ENCODE measurements at places on chromosomes 1 and 21.

DNA sequence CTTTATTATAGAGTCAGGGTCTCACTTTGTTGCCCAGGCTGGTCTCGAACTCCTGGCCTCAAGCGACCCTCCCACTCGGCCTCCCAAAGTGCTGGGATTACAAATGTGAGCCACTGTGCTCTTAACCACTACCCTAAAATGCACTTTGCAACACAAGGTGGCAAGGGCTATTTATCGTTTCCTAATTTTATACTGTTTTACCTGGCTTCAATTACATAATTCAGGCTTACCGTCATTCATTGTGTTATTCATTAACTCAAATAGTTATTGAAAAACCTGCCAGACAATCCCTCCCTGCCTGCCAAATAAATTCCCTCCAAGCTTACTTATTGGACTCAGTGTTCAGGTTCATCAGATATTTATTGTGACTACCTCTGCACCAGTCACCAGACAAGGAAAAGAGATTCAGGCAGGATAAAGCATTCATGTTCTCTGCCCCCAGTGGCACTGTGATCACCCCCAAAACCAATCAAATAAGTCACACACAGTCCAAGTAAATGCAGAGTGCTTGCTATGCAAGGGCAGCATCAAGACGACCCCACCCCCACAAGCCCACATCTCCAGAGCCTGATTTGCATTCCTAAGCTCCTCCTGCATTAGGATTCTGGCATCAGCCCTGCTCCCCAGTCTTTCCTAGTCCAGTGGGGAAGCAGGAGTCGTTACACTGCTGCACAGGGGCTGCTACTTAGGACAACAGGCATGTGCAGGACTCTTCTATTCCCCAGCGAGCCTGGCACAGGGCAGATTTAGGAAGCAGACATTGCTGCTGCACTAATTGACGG is 8.1 kb downstream of the PAQR7 start:
- DNase-seq = no peak

DNA sequence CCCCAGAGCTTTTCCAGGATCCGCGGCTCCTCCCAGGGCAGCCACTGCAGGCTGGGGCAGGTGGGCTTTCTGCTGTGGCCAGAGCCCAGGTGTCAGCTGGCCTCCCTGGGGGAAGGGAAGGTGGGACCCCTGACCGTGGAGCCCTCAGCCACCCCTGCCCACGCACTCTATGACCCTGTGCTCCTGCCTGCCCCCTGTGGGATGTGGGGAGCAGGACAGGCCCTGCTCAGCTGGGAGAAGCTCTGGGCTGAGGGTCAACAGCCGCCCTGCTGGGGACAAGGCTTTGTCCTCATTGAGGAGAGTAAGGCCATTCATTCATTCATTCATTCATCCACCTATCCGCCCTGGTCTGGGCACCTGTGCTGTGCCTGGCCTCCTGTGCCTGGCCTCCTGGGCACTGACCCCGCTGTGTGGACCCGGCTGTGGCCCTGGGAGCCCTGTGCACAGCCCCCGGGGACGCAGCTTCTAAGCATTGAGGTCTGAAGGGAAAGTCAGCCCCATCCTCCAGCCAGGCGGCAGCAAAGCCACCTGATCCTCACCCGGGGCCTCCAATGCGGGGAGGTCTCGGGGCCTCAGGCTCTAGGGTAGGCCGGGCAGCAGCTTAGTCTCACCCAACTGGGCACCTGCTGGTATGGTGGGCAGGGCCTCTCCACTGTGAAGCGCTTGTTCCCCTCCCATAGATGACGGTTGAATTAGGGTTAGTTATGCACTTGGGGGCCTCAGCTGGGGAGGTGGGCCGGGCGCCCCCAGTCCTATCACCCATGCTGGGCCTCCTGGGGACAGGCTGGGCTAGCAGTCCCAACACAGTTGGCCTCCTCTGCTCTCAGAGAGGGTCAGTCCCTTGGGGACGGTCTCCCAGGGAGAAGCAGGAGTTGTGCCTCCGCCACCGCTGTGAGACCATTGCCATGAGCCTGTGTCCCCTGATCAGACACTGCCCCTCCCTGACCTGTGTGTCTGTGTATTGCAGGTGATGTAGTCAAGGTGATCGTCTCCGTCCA is 6.0 kb downstream of the TNFRSF14 start:
- DNase-seq = no peak

DNA sequence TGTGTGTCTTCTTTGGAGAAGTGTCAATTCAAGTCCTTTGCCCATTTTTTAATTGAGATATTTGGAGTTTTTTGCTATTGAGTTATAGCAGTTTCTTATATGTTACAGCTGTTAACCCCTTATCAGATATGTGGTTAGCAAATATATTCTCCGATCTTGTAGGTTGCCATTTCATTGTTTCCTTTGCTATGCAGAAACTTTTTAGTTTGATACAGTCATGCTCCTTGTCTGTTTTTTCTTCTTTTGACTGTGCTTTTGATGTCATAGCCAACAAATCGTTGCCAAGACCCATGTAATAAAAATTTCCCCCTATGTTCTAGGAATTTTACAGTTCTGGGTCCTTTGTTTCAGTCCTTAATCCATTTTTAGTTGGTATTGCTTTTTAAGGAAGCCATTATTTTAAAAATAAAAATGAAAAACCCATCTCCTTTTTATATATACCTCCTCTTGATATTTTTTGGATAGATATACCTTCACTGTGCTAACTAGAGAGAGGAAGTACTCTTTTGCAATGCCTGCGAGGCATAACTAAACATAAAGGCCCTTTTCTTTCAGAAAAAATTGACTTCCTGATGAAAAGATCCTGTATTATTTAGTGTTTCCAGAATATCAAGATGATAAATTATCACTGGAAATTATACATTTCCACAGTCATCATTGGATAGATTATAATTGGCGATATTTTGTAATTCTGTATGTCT is 127.8 kb downstream of the HS2ST1 start:
- no peak for DNase-seq

- DNase-seq = no peak
These were observed 246.7 kb downstream of the HMCN1 start for GRCh38 chr1:185980891-185981290.

DNA sequence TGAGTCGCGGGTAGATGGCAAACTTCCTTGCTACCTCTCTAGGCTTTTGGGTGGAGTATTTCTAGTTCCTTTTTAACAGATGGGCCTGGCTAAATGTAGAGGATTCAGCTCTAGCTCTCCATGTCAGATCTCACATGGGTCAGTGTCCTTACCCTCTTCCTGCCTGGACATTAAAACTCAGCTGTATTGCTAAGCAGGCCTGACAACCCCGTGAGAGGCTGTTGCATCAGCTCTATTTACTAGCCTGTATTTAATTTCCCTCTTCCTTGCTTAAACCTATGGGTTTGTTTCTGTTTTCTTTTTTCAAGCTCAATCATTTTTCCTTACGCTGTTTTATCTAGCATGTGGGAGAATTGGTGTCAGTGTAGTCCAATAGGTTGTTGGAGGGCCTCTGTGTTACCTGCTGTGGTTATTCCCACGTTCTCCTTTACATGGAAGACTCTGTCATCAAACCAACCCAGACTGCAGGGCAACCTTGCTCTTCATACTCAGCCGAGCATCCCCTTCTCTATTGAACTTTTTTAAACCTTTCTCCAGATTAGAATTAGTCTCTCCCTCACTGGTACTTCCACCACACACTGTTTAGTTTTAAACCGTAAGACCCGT is 79.5 kb upstream of the BACH1 start:
- DNase-seq = no peak

- DNase-seq = peak; percentile 34
These were observed 72.6 kb downstream of the DOP1B start for GRCh38 chr21:36229181-36229580.

- no peak for DNase-seq
These were observed 48.6 kb downstream of the CNN3 start for GRCh38 chr1:94878329-94878728.

DNA sequence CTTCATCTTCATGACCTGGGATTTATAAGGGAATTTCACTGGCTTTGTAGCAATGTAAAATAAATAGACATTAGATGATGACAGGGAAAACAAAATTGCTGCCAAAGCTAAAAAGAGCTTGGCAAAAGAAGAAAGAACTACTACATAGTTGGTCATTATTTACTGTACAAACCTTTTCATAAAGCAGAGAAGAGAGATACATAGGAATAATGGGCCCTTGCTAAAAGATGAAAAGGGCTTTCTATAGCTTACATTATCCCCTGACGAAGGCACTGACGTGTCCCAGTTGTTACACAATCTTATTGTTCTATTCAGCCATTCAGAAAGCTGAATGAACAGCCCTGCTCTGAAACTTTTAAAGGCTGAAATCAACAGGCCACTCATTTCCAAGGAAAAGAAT is 57.1 kb downstream of the ZC3H11B start:
- DNase-seq = no peak
